ENCODE measurements at places on chromosomes 2 and 18.

GRCh38 chr2:135948141-135948540, 37.3 kb downstream of the DARS1 start:
- no peak for DNase-seq

DNA sequence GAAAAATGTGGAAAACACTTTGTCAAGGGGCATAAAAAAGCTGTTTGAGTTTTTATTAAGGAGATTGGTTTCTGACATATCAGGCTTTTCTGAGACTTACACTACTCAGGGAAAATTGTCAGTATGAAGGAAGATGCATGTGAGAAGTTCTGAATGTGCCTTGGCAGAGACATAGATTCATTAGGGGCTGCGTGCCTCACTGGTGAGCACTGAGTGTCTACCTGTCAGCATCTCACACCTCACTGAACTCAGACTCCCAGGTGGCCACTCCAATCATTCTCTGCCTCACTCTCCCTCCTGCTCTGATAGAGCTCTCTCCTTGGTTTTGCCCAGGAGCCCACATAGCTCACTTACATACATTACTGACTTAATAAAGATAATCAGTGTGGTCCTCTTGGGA, 372.6 kb downstream of the LRRTM4 start:
- DNase-seq: no peak

- DNase-seq: no peak
Observed at GRCh38 chr2:196208915-196209314, 37.5 kb upstream of the STK17B start.

DNA sequence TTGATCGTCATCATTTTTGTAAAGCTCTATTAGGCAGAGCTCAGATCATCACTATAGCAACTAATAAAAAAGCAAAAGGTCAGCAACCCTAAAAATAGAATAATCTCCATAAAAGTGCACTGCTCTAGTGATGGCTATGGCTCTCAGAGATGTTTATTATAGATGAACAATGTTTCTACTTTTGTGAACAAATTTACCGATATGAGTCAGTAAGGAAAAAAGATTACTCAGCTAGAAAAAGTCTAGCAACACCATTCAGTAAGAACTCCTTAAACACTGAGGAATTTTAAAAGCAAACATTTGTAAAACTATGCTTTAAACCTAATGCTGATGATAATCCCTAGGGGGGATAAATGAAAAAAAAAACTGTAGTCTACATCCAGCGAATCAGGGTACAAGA, 69.6 kb downstream of the ACVR1C start:
- no peak for DNase-seq

DNA sequence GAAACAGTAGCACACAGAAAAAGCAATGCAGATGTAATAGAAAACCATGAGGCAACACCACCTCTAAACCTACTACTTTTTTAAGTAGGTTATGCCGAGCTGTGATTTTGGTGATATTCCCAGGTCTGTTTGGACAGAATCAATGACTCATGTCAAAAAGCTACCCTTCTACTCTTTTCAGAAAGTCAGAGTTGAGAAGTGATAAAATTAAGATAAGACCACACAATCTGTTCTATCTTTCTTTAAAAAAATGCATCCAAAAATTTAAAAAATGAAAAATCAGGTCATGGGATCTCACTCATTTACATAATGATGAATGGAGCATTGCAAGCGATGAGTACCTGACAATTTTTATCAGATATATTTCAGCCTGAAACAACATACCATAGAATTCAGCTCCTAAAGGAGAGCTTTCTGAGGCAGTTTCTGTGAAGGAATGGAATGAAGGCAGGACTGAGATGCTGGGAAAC, 826.3 kb downstream of the BCL11A start:
- DNase-seq: no peak

- no peak for DNase-seq
Observed at GRCh38 chr2:216064014-216064630, 17.5 kb downstream of the PECR start.

DNA sequence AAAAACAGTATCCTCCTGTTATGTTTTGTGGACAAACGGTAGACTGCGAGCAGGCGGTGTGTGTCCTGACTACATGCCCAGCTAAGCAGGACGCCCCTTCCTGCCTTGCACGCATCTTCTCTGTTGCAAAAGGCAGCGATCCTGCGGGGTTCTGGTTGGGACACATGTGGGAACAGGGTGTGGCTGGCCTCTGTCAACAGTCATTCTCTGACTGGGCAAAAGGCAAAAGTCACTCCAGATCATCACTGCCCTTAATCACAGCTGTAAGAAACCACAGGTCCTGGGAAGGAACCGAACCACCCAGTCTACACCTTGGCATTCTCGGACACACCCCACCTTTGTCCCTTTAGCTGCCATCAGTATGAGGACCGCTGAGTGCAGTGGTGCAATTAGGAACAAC, 44.3 kb upstream of the TMEM87B start:
- no peak for DNase-seq

GRCh38 chr2:195666113-195666712, 9.2 kb downstream of the SLC39A10 start:
- no peak for DNase-seq

All from uterus (tissue), 4 donors.